ENCODE measurements at places on chromosomes 4 and X.

DNA sequence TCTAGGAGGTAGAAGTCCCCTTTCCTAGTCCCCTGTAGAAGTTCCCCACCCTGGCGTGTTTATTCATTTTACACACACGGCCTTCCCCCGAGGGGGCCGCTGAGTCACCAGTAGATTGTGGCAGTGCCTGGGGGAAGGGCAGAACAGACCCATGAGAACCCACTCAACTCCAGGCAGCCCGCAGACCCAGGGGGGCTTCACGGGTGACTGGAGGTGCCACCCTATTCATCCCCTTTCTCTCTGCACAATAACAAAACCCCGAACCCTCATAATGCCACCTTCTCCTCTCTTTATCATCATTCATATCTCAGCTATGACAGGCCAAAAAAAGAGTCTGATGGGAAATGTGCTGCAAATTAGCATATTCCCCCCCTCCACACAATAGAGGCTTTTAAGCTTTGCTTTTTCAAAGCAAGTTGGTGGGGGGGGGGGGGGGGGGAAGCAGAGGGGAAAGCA, 20.4 kb upstream of the GPM6B start:
- no peak for DNase-seq

- DNase-seq: no peak
Observed at GRCh38 chr4:52035190-52035589, 2.9 kb downstream of the SGCB start.

- no peak for DNase-seq
Observed at GRCh38 chr4:52862639-52863161, 583 bp downstream of the RASL11B start.

- no peak for DNase-seq
Observed at GRCh38 chr4:85431881-85432485, 43.0 kb upstream of the ARHGAP24 start.

DNA sequence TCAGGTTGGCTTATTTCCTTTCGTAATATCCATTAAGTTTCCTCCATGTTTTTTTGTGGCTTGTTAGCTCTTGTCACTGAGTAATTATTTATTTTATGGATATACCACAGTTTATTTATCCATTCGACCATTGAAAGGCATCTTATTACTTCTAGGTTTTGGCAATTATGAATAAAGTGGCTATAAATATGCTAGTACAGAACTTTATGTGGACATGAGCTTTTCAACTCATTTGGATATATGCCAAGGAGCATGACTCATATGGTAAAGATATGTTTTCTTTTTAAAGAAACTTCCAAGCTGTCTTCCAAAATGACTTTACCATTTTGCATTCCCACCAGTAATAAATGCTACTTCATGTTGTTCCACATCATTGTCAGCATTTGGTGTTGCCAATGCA, 803.6 kb downstream of the GLUD2 start:
- no peak for DNase-seq

DNA sequence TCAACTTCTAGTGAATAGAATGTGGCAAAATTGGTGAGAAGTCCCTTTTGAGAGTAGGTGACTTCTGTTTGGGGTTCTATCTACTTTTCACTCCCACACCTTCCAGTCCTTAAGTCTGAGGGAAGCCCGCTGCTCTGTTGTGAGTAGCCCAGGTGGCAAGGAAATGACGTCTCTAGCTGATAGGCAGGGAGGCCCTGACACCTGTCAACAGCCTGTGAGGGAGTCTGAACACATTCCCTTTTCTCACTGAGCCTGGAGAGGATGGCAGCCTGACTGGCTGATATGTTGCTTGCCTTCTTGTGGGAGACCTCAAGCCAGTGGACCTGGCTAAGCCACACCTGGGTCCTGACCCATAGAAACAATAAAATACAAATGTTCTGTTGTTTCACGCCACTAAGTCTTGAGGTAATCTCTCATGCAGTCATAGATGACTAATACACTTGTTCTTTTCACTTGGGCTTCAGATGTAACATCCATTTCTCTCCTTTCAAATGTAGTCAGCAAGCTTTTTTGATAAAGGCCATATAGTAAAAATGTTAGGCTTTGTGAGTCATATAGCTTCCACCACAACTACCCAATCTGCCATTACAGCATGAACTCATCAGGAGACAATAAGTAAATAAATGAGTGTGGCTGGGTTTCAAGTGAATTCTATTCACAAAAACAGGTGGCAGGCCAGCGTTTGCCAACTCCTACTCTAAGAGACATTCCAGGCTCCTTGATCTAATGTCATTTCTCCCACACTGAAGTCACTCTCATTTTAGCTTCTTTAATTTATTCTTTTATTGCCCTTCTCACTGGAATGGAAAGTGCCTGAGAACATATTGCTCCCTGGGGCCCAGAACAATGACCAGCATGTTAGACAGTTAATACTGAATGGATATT, 265.1 kb upstream of the MAD2L1 start:
- no peak for DNase-seq

GRCh38 chr4:75639124-75639695, 8.9 kb upstream of the CDKL2 start:
- DNase-seq: no peak

- DNase-seq: no peak
Observed at GRCh38 chr4:39655876-39656275, 17.2 kb upstream of the SMIM14 start.

DNA sequence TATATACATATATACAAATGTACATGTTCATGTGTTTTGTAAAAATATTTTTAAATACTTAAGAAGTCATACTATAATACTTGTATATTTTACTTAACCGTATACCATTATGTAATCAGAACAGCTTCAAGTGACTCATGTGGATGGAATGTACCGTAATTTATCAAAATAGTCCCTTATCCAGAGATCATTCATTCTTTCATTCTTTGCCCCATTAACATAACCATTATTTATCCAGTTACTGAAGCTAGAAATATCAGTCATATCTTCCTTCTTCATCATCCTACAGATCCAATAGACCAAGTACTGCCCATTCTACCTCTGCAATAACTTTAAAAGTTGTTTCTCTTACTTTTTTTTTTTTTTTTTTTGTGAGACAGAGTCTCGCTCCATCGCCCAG, 164.2 kb downstream of the MAB21L2 start:
- no peak for DNase-seq
